ENCODE measurements at places on chromosomes 6 and 20.

- DNase-seq: no peak
Measured at GRCh38 chr6:20921578-20921977, 387.3 kb downstream of the CDKAL1 start.

DNA sequence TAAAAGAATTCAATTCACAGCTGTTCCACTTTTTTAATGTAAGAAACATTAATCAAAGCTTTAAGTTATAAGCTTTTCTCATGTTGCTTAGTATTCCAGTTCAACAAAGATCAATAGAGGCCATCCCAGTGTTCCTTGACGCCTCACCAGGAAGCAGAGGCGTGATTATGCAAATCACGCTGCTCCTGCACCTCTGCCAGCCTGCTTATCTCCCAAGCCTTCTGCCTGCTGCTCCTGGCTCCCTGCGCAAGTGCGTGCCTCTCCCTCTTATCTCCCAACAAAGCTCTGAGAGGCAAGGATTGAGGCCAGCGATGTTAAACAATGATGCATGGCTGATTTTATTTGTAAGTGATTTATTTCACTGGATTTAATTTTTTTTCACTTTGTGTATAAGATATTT lies 42.8 kb downstream of the INSM1 start:
- DNase-seq: no peak

DNA sequence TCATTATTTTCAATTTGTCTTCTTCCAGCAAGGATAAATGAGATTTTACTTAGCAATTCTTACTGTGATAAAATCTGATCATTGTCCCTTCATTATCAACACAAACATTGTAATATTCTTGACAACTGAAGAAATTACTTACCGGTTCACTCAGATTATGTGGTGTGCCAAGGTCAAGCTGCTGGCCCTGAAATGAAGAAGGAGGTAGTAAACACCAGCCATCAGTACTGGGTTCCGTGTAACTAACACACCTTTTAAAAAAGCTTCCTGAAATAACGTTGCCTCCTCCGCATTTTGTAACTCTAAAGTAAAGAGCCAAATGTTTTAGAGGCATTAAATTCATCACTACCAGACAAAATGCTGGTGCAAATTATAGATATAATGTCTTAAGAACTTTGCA lies 7.4 kb downstream of the ROS1 start:
- DNase-seq: no peak

DNA sequence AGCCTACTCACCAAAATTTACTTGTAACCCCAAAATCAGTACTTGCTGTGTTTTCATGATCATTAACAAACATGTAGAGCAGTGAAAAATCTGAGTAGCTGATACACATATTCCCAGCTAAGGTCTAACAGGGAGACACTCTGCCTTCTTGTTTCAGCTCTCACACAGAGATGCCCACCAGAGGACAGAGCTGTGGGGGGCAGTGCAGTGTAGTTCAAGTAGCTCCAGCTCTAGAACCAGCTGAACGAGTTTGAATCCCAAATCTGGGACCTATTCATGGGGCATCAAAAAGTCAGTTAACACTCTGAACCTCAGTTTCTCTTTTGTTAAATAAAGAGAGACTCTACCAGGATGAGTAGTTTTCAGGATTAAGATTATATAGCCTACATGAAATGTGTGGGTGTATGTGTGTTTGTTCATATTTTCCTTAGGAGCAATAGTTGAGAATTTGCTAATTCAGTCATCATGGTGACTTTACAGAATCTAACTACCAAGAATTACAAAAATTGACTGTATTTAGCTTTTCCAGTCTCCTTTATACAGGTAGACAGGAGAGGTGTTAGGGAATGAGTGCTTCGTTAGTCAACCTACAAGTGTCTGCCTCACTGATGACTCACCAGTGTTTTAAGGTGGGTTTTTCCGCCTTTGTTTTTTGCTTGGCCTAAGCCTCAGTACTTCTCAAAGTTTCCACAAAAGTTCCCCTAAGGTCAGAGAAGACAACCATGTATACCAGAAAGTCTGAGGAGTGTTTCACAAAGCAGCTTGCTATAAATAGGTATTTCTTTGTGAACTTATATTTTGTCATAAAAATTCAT lies 164.0 kb upstream of the RUNX2 start:
- DNase-seq: no peak

- DNase-seq: no peak
Measured at GRCh38 chr6:36430351-36430750, 12.3 kb downstream of the PXT1 start.

DNA sequence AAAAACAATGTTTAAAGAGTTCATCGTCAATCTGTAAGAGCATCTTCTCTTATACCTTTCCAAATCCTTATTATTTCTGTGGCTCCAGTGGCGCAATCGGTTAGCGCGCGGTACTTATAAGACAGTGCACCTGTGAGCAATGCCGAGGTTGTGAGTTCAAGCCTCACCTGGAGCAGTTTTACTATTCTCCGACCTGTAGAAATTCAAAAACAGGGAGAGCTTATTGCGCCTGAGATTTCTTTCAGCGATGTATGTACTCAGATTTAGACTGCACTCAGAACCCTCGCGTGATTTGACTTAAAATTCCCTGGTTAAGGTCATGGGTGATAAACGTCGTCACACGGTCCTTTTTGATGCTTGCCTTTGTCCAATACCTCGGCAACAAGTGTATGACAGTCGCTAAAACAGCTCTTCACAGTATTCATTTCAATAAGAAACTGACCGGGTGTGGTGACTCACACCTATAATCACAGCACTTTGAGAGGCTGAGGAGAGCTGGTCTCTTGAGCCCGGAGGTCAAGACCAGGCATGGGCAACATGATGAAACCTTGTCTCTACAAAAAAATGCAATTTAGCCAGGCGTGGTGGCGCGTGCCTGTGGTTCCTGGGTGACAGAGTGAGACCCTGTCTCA lies 11.9 kb downstream of the GPX5 start:
- DNase-seq: peak; percentile 80

- DNase-seq: no peak
Measured at GRCh38 chr6:131728296-131728939, 17.6 kb upstream of the CTAGE9 start.

GRCh38 chr6:129134535-129134934 lies 251.6 kb downstream of the LAMA2 start:
- no peak for DNase-seq

Data from esophagus muscularis mucosa (tissue), 4 donors.